ENCODE measurements at places on chromosomes 11 and 22. TPM values are rescaled to one million over a fixed set of nuclear protein-coding genes. Genes with fewer than 3 reads are reported as not detected.

The RAG2 gene
- not detected for total RNA-seq

The FAU gene
- 1,548 TPM for total RNA-seq

The CHRM1 gene
- total RNA-seq = not detected

The OR52B2 gene
- total RNA-seq = not detected

The GP1BB gene
- 4.9 TPM for total RNA-seq

The IGSF22 gene
- total RNA-seq = 0.44 TPM

The TMEM121B gene
- total RNA-seq = 0.84 TPM

The FAM111A gene
- 32.2 TPM for total RNA-seq

- no peak for DNase-seq
These were observed 64.7 kb upstream of the RRAS2 start for GRCh38 chr11:14423633-14424032.

- no peak for DNase-seq
These were observed 8.6 kb upstream of the GNAZ start for GRCh38 chr22:23061471-23062280.

- no peak for DNase-seq
These were observed 145.9 kb downstream of the ELP4 start for GRCh38 chr11:31655483-31655882.

DNA sequence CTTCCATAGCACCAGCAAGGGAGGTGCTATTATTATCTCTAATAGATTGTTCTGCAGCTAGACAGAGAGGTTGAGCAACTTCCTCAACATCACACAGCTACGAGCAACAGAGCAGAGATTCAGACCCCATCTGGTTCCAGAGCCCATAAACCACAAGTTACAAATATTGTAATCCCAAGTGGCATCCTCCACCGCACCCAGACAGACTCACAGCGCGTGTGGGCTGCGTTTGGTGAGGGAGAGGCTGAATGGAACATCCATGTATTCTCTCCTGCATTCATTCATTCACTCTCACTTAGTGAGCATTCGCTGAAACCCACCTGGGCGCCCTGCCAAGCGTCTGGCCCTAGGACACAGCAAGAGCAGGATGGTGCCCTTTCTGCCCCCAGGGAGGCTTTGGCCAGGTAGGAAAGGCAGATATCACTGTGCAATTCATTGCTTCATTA lies 33.5 kb downstream of the LIF start:
- no peak for DNase-seq

DNA sequence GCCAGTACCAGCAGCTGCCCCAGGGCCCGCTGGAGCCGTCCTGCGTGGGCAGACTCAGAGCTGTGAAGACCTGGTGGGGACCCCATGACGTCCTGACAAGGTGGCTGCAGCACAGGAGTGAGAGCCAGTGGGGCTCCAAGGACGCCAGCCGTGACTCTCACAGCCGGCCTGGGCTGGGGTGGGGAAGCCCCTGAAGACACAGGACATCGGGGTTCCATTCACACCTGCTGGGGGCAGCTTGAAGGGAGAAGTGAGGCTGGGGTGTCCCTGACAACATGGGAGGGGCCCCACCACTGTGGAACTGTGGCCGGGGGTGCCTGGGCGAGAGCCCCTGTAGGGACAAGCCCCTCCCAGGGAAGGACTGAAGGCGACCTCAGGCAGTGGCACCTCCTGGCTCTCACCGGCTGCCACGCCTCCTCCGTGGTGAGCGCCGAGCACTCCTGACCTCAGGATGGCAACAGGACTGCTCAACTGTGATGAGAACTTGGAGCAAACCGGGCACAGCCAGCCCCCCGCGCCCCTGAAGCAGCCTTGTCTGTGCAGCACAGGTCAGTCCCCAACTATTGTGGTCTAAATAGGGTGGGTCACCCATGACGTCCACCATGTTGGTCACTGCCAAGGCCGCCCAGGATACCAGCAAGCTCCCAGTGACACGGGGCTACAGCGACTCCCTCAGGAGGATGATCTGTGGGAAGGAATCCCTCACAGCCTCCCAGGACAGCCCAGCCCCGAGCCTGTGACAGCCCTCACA lies 22.7 kb upstream of the IL17REL start:
- DNase-seq = no peak

DNA sequence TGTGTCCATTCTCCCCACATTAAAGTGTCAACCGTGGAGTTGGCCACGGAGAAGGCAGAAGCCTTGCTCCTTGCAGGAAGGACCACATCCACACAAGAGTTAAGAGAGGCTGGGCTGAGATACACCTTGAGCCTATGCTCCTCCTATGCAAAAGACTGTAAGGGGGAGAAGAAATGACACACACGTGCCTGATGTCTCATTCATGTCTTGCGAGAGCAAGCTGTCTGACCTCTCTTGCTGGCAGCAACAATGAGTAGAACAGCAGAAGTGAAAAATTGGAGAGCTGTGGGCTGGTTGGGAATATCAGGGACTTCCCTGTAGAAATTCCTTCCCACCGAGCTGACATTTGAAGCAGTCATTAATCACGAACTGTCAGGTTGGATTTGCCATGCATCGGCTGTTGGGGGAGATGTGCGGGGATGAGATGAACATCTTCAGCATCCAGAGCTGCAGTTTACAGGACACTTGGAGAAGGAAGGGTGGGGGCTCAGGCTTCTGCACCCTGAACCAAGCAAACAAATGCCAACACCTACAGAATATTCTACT lies 139.3 kb downstream of the MYO18B start:
- no peak for DNase-seq

GRCh38 chr11:17407575-17407974 lies 19.1 kb upstream of the KCNJ11 start:
- DNase-seq = no peak

DNA sequence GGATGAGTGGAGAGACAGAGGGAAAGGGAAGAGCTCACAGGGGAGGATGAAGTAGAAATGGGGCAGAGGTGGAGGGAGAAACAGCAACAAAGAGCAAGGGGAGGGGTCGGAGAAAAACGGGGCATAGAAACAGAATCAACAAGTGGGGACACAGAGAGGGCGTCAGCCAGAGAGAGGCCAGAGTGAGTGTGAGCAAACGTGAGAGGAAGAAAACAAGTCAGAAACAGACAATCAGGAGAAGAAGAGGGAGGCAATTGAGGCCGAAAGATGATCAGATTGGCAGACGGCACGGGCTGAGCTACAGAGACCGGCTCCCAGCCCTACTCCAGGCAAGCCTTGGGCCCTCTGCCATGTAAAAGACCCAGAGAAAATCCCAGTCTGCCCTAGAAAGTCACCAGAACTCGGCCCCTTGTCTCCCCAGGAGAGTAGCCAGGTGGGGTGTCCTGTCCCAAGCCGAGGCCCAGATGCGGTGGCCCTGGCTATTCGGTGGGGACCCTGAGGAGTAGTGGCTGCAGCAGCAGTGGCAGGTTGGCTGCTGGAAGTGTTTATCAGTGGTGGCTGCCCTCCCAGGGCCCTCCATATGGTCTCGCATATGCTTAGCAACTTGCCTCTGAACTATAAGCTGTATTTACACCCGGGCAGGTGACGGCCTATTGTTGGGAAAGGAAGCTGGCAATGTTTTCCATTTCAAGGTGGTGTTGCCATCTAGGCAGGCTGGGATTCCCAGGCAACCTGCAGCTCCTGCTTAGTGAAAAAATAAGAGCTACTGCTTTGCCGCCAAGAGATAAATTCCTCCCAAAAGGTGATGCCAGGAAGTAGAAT lies 14.8 kb upstream of the TSPAN18 start:
- DNase-seq = no peak

GRCh38 chr11:75524665-75525432 lies 892 bp downstream of the GDPD5 start:
- DNase-seq = no peak

- no peak for DNase-seq
These were observed 120.7 kb upstream of the TMEM45B start for GRCh38 chr11:129694966-129695365.

GRCh38 chr11:15178214-15178613 lies 63.5 kb downstream of the INSC start:
- DNase-seq = no peak

GRCh38 chr11:67355023-67355793 lies 1.9 kb upstream of the POLD4 start:
- no peak for DNase-seq

DNA sequence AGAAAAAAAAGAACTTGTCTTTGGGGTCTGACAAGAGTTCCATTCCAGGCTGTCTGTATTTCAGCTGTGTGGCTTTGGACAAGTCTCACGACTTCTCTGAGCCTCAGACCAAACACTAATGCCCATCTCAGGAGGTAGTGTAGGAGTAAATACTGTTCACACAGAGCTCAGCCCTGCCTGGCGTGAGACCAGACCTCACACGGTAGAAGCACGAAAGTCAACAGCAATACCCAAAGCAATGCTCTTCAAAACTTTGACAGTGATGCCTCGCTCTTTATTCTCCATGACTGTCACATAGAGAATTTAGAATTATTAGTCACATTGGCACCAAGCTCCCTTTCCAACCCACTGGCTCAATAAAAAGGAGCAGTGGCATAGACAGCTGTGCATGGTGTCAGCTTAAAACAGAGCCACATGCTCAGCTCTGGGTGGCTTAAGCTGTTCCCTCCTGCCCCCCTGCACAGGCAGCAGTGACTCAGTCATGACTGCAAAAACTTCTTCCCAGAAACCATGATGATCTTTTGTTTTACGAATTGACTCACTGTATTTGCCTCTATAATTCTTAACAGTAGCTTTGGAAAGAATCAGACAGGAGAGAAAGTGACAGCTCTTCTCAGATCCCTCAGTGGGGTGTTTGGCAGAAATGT lies 74.0 kb upstream of the PHF21B start:
- DNase-seq = no peak

GRCh38 chr22:26555478-26555877 lies 34.5 kb downstream of the TPST2 start:
- DNase-seq = no peak

- DNase-seq = no peak
These were observed 10.9 kb downstream of the RELA start for GRCh38 chr11:65651589-65652510.

GRCh38 chr22:27499121-27499520 lies 302.4 kb downstream of the MN1 start:
- no peak for DNase-seq
